ENCODE measurements at places on chromosomes 5 and 9.

DNA sequence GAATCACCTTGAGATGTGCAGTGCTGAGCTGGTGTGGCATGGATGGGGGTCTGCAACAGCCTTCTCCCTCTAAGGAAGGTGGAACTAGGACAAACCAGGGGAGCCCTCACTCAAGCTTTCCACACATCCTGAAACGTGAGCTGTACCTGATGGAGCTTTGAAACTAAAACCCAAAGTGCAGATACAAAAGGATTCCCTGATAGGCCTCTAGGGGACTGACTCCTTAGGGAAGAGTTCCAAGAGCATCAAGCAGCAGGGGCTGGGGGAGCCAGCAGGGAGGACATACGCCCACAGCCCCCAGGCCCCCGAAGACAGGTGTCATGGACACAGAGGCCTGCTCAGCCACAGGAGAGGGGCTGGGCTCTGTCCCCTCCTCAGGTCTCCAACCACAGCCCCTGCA lies 17.7 kb downstream of the ARHGEF37 start:
- no peak for DNase-seq

DNA sequence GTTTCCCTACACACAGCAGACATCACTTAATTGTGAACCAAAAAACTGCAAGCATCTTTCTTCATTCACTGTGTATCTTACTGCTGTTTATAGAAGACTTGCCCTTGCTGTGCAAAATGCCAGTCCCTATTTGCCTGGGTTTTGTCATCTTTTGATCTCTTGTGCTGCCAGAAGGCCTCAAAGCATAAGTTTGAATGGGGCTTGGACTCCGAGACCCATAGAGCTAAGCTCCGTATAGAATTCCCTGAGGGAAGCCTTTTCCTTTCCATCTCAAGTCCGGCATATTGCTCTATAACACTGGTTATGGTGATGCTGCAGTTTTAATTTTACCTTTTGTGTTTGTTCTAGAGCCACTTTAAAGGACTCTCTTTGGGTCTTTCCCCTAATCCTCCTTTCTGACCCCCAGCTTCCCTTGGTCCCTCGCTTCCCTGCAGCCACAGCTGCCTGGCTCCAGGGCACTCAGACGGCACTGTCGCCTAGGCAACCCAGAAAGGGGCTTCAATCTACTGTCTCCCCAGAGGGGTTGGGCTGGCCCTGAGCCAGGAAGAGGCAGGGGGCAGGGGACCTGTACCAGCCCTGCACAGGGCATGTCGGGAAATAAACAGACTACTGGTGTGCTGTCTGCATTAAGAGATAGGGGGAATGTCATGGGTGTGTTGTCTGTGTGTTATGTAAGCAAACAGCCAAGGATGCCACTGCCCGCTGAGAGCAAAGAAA lies 73.4 kb upstream of the MELK start:
- DNase-seq: no peak

- no peak for DNase-seq
Observed at GRCh38 chr9:82153032-82153431, 164.5 kb downstream of the SPATA31D1 start.

- DNase-seq: no peak
Observed at GRCh38 chr5:94161801-94162200, 420.4 kb upstream of the POU5F2 start.

DNA sequence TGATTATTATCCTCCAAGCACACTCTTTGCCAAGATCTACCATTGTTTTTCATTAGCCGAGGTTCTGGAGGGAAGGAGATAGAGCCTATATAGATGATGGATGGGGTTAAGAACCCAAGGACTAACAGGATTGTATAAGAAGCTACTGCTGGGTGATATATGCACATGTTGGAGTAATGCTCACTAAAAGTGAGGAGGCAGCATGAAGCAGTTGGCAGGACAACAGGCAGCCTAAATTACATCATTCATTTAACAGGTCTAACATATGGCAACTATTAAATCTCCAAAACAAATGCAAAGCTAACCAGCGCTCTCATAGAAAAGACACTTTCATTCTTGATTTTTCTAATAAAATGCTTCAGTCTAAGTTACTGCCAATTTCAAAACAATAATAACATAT lies 293.2 kb downstream of the EPB41L4A start:
- no peak for DNase-seq

DNA sequence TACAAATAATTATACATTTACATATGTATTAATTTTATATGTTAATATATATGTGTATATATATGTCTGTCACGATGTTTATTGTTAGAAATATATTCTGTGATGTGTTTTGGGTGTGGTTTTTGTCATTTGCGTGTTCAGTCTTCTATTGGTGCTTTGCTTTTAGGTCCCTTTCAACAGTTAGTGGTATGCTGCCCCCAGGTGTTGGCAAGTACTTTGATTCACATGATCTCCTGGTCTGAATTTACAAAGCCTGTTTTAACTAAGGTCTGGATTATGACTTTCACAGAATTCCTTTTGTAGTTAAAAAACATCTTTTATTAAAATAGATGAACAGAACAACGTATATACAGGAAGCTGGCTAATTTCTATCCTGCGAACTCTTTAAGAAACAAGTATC lies 271.5 kb downstream of the CCDC171 start:
- DNase-seq: no peak

- no peak for DNase-seq
Observed at GRCh38 chr5:37638897-37639296, 200.9 kb downstream of the GDNF start.

GRCh38 chr9:126374366-126374781 lies 47.7 kb downstream of the MVB12B start:
- DNase-seq: no peak

DNA sequence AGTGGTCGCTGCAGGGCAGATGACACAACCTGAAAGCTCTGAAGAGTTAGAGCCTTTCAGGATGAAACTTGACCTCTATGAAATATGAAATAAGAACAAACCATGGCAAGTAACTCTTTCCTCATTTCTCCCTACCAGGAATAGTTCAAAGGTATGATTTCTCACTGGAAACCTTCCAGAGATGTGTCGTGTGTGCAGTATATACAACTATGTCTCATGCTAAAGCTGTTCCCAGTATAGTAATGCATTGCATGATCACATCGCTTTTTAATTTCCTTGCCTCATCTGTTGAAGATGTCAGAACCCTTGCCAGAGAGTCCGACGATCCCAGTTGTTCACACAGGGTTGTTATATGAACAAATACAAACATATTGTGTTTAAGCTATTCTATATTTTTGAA lies 45.8 kb upstream of the RGMB start:
- DNase-seq: no peak

- no peak for DNase-seq
Observed at GRCh38 chr5:97636766-97637165, 453.7 kb upstream of the RIOK2 start.

GRCh38 chr5:126624534-126624933 lies 23.8 kb downstream of the PHAX start:
- no peak for DNase-seq

DNA sequence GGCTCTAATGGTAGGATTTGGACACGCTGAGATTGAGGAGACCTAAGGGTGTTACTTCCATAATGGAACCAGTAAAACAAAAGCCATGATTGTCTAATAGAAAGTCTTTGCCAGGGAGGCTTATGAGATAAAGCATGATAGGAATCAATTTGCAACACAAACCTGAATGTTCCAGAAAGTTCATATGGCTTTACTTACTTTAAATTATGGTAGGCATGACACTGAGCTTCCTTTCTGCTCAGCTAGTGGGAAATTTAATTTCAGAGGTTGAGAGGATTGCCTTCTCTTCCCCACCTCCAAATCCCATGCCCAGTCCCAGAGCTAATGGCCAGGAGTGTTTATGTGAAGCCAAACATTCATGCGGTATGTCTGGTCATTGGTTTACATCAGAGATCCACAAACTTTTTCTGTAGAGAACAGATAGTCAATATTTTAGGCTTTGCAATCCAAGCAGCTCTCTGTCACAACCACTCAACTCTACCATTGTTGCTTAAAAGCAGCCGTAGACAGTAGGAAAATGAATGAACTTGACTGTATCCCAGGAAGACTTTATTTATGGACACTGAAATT lies 114.5 kb downstream of the UGCG start:
- no peak for DNase-seq

DNA sequence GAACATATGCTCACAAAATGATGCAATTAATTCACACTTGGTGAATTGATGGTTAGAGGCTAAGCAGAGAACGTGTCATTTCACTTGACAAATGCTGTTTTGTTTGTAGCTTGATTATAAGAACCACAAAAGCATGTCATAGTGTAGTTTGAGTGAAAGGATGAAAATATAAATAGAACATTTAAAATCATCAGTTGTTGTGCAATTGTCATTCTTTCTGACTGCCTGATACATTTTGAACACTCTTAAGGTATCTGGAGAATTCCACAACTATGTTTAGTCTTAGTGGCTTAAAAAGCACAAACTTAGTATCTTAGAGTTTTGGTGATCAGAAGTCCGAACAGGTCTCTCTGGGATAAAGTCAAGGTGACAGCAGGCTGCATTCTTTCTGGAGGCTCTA lies 129.4 kb downstream of the BASP1 start:
- no peak for DNase-seq

GRCh38 chr5:44862808-44863207 lies 54.1 kb downstream of the MRPS30 start:
- DNase-seq: no peak

- DNase-seq: no peak
Observed at GRCh38 chr5:112915831-112916230, 6.2 kb downstream of the REEP5 start.

GRCh38 chr5:142059304-142059940 lies 46.6 kb upstream of the GNPDA1 start:
- DNase-seq: no peak

DNA sequence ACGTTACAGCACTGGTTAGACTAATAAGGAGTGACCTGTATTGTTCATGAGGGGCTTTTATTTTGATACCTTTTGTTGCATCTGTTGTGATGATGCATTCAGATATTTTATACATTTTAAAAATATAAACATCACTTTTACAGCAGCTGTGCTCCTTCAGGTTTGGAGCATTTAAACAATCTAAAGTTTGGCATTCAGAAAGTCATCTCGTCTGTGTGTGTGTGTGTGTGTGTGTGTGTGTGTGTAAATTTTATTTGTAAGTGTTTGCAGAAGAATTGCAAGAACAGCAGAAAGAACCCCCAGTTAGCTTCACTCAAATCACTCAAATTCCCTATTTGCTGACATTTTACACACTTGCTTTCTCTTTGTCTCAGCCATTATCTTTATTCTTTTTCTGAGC lies 87.4 kb downstream of the ERCC6L2 start:
- no peak for DNase-seq

- DNase-seq: no peak
Observed at GRCh38 chr5:7878381-7878873, 9.5 kb downstream of the MTRR start.

DNA sequence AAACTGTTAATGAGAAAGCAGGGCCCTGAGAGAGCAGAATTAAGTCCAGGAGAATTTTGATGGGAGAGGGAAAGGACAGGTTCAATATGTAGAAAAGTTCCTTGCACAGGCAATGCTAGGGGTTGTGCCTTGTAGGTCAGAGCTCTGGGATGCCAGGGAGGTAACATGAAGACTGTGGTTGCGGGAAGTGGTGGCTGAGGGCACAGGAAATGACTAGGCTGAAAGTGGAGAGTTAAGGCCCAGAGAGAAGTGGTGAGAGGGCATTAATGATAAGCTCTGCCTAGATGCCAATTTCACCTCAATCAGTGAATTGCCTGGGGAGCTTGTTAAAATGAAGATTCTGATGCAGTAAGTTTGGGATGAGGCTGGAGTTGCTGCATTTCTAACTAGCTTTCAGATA lies 31.5 kb upstream of the PPP3R2 start:
- no peak for DNase-seq

DNA sequence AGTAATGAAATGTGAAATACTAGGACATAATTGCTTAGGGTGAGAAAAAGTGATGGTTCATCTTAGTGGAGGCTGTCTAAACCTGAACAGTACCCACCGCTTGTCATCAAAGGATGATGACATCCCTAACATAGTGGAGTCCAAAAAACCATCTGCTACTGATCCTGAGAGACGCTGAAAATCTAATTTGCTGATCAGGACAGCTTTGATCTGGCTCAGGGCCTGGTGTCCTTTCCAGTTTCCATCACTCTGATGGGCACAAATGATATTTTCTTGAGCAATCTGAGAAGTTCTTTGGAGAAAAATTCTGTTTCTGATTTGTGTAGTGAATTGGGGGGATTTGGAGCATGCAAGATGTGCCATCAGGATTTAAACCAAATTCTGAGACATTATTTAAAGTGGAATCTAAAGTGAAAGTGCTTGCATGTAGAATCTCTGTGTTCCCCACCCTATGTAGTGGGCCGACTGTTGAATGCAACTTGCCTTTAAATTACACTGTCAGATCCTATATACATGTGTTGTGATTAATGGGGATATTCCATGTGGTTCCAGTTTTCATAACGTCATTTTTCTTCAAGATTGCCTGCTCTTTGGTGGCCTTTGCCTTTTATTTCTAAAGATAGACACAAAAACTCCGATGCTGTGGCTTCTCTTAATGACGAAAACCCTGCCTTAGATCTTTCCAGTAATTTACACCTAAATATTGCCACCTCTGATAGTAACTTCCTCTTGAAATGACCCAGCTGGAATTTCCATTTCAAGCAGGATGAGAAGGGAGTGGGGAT lies 213.2 kb downstream of the PCSK5 start:
- DNase-seq: no peak

GRCh38 chr5:74786851-74787250 lies 19.8 kb downstream of the NSA2 start:
- DNase-seq: no peak

DNA sequence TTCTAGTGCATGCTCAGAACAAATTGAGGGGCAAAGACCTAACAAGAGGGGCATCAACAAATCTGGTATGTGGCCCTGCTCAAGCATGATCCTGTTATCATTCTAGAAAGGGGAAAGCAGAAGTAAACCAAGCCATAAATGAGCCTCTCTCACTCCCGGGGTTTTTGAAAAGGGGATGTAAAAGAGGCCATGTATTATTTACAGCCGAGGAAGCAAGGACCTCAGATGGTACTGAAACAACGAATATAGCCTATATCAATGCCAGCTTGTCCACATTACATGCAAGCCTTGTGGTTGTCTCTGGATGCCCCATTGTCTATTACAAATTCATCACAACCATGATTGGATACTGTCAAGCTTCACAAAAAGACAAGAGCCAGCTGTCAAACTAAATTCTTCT lies 211.3 kb downstream of the DCP2 start:
- no peak for DNase-seq

DNA sequence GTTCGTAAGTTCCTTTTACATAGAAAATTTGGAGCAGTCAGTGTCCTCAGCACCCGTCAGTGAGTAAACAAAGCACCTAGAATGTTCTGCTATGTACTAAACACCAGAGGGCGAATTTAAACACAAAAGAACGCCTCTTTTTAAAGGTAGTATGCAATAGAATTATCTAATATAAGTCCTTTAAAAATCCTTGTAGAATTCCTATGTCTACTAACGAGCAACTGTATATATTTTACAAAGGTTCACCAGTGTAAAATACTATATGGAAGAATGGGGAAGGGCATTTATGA lies 499 bp upstream of the TMEM232 start:
- no peak for DNase-seq

DNA sequence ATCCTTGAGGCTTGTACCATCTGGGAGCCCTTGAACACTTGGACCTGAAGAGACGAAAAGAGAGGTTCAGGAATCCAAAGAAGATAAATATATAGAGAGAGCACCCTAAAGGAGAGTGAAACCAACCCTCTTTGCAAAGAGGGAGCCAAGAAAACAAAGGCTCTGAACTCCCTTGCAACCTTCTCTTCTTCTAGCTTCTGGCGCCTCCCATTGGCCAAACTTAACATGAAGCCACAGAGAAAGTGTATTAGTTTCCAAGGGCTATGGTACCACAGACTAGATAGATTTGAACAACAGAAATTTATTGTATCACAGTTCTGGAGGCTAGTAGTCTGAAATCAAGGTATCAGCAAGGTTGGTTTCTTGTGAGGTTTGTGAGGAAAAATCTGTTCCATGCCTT lies 175.1 kb downstream of the HCN1 start:
- DNase-seq: no peak

Measured in hypothalamus (tissue), 51 donors.